ENCODE measurements at places on chromosomes 3 and 15.

DNA sequence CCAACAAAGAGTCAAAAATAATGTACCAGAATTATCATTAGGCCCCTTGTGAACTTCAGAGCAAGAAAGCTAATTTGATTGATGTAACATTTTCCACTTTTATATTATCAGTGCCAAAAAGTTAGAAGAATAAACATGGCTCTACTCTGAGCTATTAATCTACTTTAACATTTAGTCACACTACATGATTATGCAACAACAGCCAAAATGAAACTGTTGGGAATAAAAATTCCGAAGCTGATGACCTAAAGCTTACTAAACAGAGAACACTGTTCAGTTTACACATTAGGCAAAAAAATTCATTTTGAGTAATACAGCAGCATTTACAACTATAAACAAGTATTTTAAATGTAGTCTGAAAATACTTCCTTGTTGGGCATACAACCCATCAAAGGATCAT lies 1134.1 kb downstream of the EPHA3 start:
- DNase-seq = no peak

DNA sequence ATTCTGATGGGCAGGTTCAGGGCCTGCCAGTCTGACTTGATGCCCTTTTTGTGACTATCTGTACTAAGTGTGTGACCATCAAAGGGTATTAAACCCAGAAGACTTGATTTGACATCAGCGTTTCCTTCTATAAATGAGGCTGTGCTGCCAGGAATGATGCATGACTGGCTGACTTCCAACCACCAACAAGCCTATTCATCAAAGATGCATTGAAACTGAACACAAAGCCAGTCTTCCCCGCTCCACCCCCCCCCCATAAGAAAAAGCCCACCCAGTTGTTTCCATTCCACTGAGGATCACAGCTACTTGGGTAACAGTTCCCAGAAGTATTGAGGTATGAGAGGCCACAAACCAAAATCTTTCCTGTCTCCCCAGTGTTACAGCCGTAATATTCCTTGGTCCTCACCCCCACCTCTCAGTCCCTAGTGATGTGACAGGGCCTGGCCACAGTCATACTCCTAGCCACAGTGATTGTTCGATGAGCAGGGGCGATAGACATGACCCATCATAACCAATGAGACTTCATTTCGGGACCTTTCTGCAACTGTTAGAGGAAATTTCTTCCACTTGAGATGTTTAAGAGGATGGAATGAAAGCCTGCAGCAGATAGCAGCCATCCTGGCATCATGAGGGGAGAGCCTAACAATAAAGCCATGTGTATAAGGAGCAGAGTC lies 22.6 kb downstream of the SH3BP5 start:
- DNase-seq = no peak

- no peak for DNase-seq
These were observed 300.0 kb upstream of the CTNNB1 start for GRCh38 chr3:40899286-40899712.

DNA sequence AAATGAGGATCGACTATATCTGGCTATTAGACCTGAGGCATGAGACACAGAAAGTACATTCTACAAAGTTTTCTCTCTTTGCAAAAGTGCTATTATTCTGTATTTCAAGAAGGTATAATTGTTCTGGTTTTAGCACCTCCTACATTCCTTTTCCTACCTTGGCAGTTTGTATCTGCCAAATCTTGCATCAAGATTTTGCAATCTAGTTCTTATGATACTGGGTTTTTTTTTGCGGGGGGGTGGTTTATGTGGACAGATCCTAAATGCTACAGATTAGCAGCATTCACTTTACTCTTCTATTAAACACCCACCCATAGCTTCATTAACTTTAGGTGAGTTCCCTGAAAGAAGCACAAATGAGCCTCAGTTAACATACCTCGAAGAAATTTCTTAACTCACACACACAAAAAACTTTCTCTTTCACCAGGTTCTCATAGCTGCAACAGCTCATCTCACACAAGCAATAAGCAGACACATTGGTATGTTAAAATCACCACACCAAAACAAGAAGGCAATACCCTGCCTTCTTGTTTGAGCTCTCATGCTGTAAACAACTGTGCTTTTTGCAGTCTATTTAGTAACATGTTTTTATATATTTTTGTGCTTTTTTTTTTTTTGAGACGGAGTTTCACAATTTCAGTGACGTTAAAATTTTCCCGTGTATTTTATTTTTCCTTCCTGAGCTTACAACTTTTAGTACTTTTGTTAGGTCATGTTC lies 73.0 kb upstream of the VGLL4 start:
- DNase-seq = peak; percentile 20

GRCh38 chr3:123351501-123351900 lies 97.4 kb downstream of the ADCY5 start:
- DNase-seq = no peak

DNA sequence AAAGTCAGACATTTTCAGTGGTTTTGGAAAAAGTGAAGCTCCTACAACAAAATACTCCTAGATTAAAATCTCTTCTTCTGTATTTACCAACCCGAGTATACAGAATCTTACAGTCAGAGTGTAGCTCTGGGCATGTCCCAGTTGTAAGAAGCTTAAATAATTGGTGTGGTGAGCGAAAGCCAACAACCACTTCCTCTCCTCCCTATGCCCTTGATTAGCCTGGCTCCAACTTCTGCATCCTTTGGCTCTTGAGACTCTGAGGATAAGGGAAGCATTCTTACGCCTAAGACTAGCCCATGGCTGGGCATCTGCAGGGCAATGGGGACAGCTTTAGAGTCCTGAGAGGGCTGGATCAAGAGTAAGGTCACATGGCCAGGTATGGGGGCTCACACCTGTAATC lies 25.5 kb downstream of the RFT1 start:
- DNase-seq = no peak

- DNase-seq = no peak
These were observed 109.3 kb upstream of the FOXB1 start for GRCh38 chr15:59894835-59895234.

DNA sequence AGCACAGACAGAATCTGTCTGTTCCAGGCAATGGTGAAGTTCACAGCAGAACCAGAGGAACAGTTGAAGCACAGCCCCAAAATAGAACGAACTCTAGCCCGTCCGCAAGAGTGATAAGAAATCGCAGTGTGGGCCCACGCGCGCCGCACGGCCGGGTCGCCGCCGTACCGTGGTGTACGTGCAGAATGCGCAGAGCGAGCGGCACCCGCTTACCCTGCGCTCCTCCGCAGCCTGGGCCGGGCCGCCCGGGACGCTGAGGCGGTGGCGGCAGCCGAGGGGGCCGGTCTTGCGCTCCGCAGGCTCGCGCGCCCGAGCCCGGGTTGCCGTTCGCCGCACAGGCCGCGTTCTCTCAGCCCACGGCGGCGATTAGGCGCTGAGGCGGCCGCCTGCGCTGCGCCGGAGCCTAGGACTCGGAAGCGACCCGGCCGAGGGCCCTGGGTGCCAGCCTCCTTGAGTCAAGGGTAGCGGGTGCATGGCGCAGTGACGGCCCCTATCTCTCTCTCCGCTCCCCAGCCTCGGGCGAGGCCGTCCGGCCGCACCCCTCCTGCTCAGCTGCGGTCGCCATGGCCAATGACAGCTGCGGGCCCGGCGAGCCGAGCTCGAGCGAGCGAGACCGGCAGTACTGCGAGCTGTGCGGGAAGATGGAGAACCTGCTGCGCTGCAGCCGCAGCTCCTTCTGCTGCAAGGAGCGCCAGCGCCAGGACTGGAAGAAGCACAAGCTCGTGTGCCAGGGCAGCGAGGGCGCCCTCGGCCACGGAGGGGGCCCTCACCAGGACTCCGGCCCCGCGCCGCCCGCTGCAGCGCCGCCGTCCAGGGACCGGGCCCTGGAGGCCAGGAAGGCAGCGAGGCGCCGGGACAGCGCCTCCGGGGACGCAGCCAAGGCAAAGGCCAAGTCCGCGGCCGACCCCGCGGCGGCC lies 20.5 kb downstream of the WDR73 start:
- DNase-seq = peak; percentile 60

DNA sequence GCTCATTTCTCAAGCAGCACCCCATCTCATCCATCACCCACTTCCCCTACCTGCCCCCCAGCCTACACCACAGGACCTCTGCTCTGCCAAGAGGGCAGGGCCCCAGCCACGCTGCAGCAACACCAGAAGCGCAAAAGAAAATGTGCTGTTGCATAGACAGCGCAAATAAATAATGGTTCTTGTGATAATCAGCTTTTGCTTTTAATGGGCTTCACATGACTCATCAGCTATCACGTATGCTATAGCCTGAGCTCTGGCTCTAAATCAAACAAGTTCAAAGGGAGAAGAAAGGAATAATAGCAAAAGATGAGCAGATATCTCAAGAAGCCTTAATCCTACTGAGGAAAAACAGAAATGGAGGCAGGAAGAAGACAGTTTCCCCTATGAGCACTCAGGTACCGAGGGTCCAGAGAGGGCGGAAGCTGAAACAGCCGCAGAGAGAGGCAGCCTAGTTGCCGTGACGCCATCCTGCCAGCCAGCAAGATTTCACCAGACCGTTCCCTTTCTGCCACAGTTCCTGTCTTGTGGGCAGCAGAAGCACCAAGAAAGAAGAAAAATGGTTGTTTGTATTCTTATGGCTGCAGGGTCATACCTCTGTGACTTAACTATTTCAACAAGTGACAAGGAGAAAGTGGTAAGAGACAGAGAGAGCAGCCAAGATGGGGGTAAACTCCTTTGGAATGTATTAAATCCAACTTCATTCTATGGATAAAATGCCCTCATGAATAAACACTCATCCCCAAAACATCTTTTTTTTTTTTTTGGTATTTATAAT lies 22.0 kb downstream of the RAB27A start:
- no peak for DNase-seq

Data from AG08396 (cell line).